CD14-positive monocyte (primary cell): ENCODE measurements at places on chromosomes 2 and 18.

- no peak overlapping the region for H3K27ac ChIP-seq
- no peaks in the 10 kb centered on the region for H3K27me3 ChIP-seq
- H3K4me1 ChIP-seq, result peaks cover 37% of the 10 kb centered on the region
- no peaks in the 10 kb centered on the region for H3K36me3 ChIP-seq
- DNase-seq, result no peak
- no peak overlapping the region for H3K4me3 ChIP-seq
These were observed 9.1 kb upstream of the B3GNT7 start for GRCh38 chr2:231386446-231386845.

DNA sequence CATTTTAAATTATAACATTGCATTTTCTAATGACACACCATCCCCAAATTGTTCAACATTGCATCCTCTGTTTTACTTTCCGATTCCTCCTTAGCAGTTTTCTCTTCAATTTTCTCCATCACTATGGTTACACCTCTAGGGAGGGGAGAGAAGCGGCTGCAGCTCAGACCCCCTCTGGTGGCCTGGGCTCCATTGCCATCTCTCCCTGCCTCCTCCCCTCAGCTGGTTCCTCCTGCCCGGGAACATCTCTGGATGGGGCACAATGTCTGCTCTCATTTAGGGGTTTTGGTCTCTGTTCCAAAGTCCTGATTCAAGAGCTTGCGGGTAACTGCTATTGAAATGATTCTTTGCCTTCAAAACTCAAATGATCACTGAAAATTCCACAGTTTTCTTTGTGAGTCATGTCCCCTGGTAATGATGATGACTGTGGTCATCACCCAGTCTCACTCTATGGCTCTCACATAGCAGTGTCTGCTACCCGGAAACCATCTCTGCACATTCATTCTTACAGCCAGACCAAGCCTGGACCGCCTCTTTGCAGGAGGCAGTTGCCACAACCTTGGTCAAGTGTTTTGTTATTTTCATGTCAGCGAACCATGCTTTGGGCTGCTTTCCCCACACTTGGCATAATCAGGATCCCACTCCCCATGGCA is 263.9 kb downstream of the ALPK2 start:
- no peaks in the 10 kb centered on the region for H3K27me3 ChIP-seq
- no peak overlapping the region for H3K4me3 ChIP-seq
- no peak overlapping the region for H3K27ac ChIP-seq
- H3K36me3 ChIP-seq, result no peaks in the 10 kb centered on the region

DNA sequence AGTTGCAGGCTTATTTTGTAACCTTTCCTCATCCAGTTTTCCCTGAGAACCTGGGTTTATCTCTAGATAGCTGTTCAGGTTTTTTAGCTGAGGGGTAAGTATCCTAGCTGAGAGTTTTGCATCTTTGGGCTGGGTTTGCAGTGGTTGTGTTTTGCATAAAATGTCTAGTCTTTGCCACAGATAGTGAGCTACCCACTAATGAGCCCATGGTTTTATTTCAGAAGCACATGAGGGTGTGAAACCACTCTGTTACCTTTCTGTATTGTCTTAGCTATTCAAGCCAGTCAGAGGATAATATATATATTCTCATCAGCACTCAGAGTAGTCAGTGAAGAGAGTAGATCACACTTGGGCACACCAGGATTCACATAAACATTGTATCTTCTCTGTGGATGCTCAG is 24.6 kb upstream of the TXNDC2 start:
- no peaks in the 10 kb centered on the region for H3K27me3 ChIP-seq
- no peak for DNase-seq
- no peak overlapping the region for H3K27ac ChIP-seq
- no peak overlapping the region for H3K4me3 ChIP-seq

GRCh38 chr2:52365946-52366345 is 1334.0 kb upstream of the NRXN1 start:
- no peak overlapping the region for H3K27ac ChIP-seq
- H3K4me1 ChIP-seq, result no peaks in the 10 kb centered on the region

DNA sequence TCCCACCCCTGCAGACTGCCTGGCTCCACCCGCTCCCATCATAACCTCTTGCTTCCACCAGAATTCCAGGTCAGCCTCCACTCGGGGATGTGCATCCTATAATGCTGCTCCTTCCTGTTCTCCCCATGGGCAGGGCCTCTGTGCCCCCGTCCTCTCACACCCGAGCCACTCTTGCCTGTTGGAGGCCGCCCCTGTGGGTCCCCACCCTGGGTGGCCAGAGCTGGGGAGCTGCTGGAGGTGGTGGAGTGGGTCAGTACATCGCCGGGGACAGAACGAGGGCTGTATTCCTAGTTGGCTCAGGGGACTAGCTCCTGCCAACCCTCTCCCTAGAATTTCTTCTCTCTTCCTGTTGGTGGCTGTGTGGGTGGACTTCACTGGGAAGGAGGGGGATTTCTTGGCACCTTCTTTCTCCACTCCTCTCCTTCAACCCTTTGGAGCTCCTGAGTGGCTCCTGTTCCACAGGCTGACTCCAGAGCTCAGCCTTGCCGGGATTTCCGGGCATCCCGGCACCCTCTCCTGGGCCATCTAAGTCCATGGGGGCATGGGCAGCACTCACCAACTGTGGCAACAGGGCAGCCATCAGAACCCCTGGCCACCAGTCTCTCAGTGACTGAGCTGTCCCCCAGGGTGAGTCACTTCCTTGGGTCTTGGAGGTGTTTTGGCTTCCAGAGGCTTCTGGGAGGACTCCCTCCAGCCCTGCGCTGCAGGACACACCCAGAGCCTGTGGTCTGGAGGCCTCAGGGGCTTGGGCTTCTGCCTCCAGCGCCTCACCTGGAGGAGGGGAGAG is 88.2 kb upstream of the MCFD2 start:
- H3K27ac ChIP-seq, result no peak overlapping the region
- peak; percentile 24 for DNase-seq
- peaks cover 80% of the 10 kb centered on the region for H3K36me3 ChIP-seq
- peaks cover 16% of the 10 kb centered on the region for H3K4me1 ChIP-seq
- no peak overlapping the region for H3K4me3 ChIP-seq

- H3K4me1 ChIP-seq, result no peaks in the 10 kb centered on the region
- no peak overlapping the region for H3K4me3 ChIP-seq
- no peak for DNase-seq
- H3K36me3 ChIP-seq, result no peaks in the 10 kb centered on the region
- H3K27ac ChIP-seq, result no peak overlapping the region
- H3K27me3 ChIP-seq, result no peaks in the 10 kb centered on the region
These were observed 69.8 kb upstream of the MAL start for GRCh38 chr2:94955702-94956101.

DNA sequence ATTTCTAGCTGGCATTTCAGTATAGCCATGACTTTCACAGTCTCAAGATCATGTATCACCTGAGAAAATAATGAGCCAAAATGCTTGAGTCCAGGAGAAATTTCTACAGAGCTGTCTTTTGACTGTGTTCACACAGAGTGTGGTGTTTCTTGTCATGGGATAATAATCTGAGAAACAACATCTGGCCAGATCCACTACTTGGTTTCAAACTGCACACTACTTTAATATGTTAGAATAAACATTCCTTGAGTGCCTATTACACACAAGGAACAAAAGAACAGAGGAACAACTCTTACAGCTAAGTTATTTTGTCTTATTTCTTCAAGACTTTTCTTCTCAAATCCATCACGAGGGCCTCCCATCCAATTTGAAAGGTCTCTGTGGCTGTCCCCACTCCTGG is 108.3 kb downstream of the SS18 start:
- H3K36me3 ChIP-seq, result no peaks in the 10 kb centered on the region
- DNase-seq, result no peak
- H3K4me1 ChIP-seq, result no peaks in the 10 kb centered on the region
- no peaks in the 10 kb centered on the region for H3K27me3 ChIP-seq
- no peak overlapping the region for H3K4me3 ChIP-seq
- no peak overlapping the region for H3K27ac ChIP-seq

GRCh38 chr2:137194111-137194510 is 428.8 kb downstream of the THSD7B start:
- H3K4me1 ChIP-seq, result no peaks in the 10 kb centered on the region
- no peaks in the 10 kb centered on the region for H3K36me3 ChIP-seq
- no peak overlapping the region for H3K27ac ChIP-seq
